ENCODE measurements at places on chromosomes 16 and 17.

DNA sequence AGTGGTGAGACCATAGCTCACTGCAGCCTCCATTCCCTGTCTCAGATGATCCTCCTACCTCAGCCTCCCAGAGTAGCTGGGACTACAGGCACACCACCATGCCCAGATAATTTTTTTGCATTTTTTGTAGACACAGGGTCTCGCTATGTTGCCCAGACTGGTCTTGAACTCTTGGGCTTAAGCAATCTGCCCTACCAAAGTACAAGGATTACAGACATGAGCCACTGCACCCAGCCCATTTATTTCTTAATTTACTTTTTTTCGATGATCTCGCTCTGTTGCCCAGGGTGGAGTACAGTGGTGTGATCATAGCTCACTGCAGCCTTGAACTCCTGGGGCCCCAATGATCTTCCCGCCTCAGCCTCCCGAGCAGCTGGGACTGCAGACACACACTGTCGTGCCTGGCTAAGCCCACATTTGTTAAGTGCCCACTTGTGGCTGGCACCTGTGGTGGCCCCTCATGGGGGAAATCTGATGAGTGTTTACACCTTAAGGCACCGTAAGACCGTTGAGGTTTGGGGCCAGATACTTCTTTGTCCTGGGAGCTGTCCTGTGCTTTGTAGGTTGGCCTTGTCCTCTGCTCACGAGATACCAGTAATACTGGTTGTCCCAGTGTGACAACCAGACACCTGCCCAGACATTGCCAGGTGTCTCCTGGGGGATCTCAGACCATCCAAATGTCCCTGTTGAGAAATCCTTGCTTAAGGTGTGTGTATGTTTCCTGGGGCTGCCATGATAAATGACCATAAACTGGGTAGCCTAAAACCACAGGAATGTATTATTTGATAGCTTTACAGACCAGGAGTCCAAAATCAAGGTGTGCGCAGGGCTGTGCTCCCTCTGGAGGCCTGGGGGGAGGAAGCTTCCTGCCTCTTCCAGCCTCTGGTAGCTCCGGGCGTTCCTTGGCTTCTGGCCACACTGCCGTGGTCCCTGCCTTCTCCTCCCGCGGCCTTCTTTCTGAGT lies 141.4 kb upstream of the GSE1 start:
- DNase-seq = no peak

- no peak for DNase-seq
Observed at GRCh38 chr16:86243571-86244154, 266.7 kb upstream of the FOXF1 start.

GRCh38 chr17:76174037-76174436 lies 33.0 kb upstream of the FOXJ1 start:
- DNase-seq = no peak

DNA sequence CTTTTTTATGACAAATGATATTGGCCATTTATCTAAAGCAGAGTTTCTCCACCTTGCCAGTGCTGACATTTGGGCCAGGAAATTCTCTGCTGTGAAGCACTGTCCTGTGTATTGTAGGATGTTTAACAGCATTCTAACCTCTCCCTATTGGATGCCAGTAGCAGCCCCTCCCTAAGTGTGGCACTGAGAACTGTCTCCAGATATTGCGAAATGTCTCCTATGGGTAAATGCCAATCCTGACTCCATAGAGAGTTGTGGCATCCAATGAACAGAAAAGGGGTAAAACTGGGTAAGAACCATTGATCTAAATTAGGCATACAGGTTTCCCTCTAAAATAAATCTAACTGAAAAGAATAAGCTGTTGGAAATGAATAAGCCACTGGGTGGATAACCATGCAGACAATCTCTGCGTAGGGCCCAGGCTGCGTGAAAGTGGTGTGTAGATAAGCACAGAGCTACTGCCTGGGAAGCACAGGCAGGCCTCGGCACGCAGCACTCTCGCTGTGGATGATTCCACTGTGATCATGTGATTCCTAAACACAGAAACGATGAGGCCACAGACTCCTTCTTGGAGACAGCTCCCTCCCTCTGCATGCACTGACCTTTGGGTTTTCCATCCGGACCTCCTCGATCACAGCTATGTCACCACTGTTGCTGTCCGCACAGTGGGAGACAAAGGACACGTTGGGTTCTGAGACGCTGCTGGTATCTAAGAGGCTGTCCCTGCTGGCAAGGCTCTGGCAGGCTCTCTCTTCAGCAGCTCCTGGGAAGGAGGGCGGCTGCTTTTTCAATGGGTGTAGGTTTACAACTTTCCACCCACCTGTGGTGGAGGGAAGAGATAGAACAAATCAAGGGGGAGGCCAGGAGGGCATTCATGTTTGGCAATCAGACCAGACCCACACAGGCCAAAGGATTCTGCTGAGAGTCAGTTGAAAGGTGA lies 44.1 kb downstream of the GTF3C1 start:
- no peak for DNase-seq

DNA sequence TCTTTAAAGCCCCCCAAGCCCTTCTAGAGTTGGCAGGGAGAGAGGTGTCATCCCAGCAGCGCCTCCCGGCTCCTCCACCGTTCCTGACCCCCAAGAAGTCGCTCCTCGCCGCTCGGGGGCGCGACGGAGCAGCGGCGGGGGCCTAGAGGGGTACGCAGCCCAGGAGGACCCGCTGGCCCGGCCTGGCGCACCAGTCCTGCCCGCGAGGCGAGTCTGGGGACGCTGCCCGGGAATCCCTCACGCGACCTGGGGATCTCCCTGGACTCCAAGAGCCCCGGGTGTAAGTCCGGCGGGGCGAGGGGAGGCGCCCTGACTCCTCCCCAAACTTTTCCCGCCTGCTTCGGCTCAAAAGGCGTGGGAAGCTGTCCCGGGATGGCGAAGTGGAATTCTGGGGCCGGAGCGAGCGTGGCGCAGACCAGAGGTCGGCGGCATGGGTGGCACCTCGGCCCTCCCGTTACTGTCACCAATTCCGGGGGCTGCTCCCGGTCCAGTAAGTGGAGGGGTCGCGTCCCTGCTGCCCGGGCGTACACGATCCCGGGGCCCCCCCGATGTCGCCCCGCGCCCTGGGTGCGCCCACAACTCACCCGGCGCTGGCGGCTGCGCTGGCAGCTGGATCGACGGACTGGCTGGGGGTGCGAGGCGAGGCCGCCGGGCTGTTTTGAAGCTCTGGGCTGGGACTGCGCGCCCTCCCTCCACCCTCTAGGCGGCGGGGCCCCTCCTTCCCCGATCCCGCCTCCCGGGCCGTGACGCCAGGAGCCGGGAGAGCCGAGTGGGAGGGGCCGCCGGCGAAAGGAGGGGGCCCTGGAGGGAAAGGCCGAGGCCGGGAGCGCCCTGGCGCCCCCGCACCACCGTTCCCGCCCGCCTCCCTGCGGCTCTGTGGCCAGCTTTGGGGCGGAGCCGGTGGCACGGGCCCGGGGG lies at the start of gene EMP2:
EMP2 (minus strand) TSS at position 634 of the 918 bp plus-strand sequence. CDS start 32,981 bp downstream, outside the sequence.
- DNase-seq = no peak

DNA sequence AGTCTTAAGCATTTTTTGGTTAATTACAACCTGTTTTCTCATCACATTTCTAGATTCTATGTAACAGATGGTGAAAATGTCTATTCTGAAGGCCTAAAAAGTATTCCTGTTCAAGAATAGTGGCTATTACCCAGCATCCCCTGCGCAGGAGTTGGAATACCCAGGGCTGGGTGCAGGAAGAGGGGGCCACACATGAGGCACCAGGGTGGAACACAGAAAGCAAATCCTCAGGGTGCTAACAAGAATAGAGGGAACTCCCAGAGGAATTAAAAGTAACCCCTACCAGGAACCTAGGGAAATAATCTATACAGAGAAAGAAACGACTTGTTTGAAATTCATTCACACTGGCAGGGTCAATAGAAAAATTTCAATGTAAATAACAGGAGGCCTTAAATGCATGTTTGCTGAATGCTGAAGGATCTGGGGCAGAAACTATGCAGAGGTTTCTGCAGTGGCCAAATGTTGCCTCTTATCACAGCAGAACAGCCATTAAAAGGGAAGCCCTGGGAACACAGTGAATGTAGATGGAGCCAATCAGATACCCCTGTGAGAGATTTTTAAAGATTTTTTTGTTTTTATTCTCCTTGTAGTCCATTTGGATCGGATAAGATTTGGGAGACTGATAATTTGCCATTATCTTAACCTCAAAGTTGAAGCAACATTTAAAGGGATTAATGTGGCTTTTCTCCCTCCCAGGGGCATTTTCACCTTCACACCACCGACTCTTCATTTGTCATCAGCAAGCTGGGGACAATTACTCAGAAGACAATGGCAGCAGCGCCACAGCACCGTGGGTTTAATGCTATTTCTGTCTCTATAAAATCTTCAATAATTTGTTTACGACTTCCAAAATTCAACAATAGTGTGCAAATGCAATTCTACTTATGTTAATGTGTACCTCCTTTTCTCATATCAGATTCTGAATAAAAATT lies 196.0 kb upstream of the PSMD7 start:
- no peak for DNase-seq

- DNase-seq = no peak
Observed at GRCh38 chr16:22763437-22764080, 50.4 kb upstream of the HS3ST2 start.

GRCh38 chr16:50933262-50933661 lies 191.4 kb downstream of the CYLD start:
- DNase-seq = no peak

DNA sequence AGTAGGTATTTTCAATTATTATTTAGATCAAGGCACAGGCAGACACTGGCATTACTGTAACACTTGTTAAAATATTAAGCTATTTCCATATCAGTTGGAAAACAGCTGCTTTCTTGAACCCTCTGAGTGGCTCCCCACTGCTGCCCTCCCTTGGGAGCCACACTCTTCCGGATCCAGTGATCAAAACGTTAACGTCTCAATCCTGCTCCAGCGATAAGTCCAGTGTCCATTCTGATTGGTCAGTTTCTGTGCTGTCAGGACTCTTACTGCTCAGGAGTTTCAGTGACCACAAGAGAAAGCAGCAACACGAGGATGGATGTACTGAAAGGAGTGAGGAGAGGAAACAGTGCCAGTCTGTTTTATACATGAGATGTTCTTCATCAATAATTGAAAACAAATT lies 13.8 kb upstream of the ZKSCAN2 start:
- DNase-seq = no peak

DNA sequence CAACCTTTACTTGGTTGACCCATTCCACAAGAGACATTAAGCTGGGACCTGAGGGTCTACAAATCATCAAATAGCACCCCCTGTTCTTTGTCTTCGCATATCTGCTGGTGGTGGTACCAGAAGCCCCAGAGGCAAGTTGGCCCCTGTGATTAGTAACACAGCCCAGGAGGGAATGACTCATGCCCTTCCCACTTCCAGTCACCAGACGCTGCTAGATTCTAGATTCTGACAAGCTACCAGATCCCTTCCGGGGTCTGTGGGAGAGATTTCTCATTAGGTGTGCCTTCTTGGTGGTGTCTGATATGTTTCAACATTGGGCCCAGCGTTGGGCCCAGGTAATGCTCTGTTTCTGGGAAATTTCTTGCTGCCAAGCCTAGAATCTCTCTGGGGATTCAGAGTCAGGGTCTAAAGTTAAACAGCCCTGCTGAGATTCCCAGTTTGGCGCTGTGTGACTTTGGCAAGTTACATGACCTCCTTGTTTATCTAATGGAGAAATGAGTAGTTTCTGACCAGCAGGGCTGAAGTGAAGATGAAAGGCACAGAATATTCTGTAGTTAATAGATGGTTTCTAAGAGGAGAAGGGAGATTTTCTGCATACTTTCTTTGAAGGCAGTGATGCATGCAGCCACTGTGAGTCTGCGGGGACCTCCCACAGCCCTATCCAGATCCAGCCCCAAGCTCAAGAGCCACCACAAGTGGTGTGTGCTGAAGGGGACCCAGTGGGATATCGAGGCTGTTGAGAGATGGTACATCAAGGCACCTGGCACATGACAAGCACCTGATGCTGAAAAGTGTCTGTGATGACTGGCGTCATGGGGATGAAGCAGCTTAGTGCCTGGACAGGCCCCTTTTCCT lies 3.9 kb downstream of the TRPV2 start:
- DNase-seq = peak; percentile 53

- DNase-seq = peak; percentile 74
Observed at GRCh38 chr17:32350666-32351418, 885 bp downstream of the ZNF207 start.

GRCh38 chr16:27407133-27407532 lies 5.2 kb downstream of the IL21R start:
- no peak for DNase-seq

- DNase-seq = no peak
Observed at GRCh38 chr17:76953946-76954345, 85.7 kb downstream of the MGAT5B start.

GRCh38 chr16:50102051-50102746 lies 36.4 kb downstream of the HEATR3 start:
- DNase-seq = no peak

DNA sequence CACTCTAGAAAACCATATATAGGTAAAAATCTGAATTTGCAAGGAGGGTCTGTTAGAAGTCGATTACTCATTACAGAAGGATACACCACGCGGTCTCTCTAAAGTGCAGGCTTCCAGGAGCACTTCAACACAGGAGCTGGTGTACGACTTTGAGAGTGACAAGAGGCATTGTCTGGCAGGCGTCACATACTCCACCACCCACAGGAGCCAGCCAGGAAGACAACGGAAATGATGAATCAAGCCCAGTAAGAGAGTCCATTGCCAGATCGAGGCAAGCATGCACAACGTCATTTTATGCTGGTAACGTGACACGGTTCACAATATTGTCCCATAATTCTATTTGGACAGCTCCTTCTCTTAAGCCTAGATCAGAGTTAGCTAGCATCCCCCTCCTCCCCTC lies 15.0 kb upstream of the CACNG4 start:
- DNase-seq = no peak

DNA sequence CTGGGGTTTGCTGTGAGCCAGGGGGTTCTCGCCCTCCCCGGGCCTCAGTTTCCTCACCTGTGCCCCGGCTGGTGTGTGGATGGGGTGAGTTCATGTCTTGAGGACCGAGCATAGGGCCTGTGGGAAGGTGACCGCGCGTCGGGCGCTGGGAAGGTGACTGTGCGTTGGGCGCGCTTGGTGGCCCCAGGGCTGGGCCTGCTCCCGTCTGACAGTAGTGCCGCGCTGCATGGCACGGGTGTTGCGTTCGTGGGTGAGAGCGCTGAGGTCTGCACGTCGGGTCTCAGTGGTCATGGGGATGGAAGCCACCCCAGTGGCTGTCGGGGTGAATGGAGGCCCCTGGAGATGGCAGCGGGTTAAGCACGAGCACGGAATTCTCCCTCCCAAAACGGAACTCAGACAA lies 9.2 kb downstream of the ASPSCR1 start:
- no peak for DNase-seq
